ENCODE measurements at places on chromosomes 3 and 15.

DNA sequence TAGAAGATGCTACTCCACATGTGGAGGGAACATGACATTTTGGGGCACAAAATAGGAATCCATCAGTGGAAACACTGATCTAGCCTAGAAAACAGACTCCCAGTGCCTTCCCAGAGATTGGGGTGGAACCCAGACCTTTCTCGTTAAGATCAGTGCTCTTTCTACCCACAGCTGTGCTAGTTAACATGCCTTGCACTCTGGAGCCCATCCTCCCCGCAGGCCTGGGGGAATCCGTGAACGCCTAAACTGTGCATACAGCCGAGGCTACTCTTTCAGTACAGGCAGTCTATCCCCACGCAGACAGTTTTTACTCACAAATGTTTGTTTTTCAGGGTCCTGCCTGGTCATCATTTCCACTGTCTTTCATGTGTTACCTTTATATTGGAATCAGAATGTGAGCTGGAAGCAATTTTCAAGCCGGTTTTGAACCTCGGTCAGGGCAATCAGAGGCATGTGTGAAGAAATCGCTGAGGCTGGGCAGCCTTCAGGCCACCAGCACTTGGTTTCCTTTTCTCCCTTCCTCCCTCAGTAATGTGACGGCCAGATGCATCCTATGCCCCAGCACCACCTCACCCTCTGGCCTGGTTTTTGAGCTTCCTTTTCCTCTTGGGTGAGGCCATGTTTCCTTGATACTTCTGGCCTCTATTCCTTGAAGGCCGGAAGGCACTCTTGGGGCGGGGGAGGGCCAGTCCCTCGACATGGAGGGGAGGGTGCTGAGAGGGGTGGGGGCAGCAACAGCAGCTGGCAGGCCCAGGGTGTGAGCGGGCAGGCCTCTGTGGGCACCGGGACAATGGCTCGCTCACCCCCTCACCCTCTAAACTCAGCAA is 123.6 kb upstream of the GALNT15 start:
- no peak for DNase-seq

DNA sequence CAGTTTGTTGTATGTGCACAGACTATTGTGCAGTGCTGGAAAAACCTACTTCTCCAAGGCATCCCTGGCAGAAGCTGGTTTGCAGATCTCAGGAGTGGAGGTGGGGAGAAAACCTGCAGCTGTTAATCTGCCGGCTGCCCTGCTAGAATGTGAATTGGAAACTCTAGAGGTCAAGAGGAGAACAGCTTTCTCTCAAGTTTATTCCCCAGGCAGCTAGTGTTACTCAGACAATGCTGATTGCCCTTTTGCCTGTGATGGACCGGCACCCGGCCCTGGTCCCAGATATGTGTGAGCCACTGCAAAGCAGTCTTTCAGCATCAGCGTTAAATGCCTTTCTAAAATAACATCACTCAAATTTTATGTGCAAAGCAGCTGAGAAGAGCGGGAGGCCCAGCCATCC is 129.7 kb upstream of the TPM1 start:
- DNase-seq, result no peak

DNA sequence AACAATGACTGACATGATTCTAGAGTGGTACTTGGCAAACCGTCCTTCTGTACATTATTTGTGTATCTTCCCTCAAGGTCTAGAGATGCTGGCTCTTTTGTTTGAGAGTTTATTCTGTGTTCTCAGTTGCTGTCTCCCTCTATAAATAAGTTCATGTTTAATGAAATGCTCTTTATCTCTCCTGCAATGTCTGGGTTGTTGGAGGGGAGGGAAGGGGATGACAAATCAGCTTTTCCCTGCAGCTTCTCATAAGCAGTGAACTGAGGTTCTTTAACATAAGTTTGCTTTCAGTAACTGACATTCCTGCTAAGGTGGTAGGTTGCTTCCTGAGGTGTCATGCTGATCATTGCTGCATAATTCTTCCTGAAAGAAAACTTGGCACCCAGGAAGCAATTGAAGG is 21.8 kb downstream of the ITPR1 start:
- DNase-seq, result no peak

GRCh38 chr3:13574798-13575451 is 26.0 kb downstream of the FBLN2 start:
- DNase-seq, result no peak
